ENCODE measurements at places on chromosomes 4 and X.

DNA sequence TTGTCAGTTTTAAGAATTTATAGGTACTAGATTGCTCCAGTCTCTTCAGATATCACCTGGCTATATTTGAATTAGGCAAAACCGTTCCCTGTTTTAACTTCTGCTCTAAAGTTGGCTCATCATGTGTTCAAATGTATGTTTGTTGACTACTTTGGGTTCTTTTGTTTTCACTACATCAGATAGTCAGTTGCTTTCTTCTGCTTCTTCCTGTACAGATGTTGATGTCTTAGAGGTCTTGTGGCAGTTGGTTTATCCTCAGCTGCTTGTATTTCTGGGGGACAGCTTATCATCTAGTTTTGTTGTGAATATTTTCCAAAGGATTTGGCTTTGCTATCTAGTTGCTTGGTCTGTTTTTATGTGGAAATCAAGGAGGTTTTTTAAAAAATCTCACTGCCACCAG is 28.0 kb downstream of the TBC1D19 start:
- DNase-seq: no peak

DNA sequence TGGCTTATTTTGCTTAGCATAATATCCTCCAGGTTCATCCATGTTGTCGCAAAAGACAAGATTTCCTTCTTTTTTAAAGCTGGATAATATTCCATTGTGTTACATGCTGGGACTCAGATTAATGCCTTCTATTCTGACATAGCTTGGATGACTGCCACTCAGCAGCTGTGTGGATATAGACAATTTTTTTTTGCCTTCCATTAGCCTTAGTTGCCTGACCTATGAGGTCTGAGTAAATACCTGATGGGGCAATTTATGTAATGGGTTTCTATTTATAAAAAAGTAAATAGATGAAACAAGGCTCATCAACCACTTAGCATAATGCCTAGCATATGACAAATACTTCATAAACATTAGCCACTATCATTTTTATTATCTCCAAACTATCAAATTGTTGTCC is 515.4 kb downstream of the ZNF674 start:
- no peak for DNase-seq

DNA sequence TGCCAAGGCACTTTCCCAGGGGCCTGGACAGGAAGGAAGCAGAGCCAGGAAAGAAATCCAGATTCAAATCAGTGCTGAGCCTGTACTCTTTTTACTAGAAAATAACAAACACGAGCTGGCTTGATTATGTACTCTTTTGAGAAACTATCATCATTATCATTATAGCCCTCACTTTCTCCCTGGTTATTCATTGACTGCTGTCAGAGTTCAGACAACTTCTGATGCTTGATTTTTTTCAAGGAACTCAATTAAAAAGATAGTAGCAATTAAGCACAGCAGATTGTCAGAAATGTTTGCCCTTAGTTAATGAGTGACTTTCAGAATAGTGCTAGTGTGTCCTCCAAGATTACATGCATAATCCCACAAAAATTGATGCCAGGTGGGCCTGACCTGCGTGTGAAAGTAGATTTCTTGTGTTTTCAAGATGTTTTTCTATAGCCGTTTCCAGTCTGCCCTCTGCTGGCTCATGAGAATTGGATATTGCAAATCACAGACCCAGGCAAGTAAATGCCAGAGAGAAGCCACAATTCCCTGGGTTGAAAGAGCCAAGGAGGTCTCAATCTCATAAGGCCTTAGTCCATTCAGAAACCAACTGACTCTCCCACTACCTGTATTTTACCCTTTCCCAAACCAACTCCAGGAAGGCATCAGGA is 14.3 kb upstream of the PNPLA4 start:
- no peak for DNase-seq

DNA sequence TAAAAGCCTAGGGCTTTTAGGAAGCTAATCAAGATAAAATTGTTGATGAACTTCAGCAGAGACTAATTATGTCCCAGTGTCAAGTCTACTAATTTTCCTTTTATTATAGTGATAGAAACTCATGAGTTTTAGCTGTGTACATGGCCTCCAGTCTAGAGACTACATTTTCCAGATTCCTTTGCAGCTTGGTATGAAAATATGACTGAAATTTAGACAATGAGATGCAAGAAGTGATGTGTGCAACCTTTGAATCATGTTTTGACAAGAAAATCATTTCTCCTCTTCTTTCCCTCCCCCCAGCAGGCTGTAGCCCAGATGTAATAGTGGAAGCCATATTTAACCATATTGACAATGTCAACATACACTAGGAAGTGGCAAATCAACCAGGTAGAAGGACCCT is 30.3 kb upstream of the IL13RA2 start:
- no peak for DNase-seq

- DNase-seq: no peak
Measured at GRCh38 chrX:920234-920799, 289.7 kb downstream of the SHOX start.

- no peak for DNase-seq
Measured at GRCh38 chr4:14167876-14168510, 540.5 kb upstream of the BOD1L1 start.

- no peak for DNase-seq
Measured at GRCh38 chrX:74461384-74461783, 40.1 kb downstream of the SLC16A2 start.

GRCh38 chr4:152109531-152110509 is 349.0 kb upstream of the GATB start:
- no peak for DNase-seq

- DNase-seq: no peak
Measured at GRCh38 chr4:156643826-156644225, 327.8 kb downstream of the PDGFC start.

GRCh38 chr4:155914782-155915181 is 11.3 kb downstream of the TDO2 start:
- DNase-seq: no peak

DNA sequence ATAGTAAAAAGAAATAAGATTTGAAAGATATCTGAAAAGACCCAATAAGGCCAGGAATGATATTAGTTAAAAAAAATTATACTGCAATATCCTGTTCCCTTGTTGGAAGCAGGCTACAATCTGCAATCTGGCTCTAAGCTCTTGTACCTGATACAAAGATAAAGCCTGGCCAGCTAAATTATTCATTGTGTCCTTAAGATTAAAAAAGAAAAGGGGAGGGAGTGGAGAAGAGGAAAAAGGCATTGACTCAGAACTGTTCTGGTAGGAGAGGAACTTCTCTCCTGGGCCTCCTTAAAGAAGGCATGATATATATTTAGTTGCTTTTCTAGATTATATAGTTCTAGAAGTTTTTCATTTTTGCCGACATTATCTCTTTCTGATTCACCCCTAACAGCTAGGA is 46.7 kb downstream of the IRF2 start:
- no peak for DNase-seq

DNA sequence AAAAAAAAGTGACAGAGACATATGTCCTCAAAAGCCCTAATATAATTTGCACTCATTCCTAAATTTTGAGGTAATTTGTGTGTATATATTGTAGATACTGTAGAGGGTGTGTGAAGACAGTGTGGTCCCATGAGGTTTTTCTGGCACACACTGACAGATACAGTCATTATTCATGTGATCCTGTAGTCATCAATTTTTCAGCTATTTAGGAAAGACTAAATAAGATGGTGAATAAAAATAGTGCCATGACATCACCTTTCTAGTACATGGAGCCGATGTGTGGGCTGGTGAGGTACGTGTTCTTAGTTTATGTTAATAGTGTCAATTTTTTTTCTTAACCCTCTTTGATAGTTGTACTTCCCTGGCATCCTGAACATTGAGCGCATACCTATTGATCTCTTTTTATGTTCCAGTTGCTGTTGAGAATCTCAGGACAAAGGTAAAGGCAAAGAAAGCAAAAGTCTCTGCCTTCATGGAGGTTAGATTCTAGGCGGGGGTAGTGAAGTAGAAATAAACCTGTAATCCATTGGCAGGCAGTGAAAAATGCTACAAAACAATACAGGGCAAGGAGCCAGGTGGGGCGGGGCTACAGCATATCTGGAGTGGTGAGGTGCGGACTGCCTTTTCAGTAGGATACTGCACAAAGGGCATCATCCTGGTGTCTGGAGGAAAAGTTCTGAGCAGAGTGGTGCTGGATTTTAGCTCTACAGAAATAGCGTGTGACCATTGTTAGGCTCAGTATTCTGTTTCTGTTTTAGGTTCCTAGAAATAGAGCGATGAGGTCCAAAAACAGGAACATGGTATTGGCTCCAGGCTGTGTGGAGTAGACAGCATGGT is 93.8 kb downstream of the ARHGAP10 start:
- no peak for DNase-seq

DNA sequence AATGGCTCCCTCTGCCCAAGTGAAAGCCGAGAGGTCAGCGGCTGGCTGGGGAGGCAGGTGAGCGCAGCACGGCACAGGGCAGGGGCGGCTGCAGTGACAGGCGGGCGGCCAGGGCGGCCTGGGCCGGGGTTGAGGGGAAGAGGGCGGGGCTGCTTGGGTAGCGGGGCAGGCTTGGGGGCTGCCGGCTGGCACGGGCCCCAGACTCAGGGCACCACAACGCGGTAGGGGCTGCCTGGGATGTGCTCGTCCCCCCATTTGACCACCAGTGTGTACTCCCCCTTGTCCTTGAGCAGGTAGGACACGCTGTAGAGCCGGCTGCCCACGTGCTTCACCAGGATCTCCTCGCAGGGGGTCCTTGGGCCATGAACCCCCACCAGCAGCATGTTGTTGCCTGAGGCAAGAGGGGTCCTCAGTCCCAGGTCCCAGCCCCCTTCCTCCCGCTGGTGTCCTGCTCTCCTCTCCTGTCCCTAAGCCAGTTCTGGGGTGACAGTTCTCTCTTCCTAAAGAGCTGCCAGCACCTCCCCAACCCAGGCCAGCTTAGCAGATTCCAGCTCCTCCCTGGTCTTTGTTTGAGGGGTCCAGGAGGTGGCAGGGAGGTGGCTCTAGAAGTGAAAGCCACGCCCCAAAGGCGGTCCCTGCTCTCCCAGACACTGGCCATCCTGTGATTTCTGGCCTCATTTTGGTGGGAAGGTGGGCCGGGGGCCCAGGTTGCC is 25.6 kb downstream of the FLNA start:
- no peak for DNase-seq

- DNase-seq: peak; percentile 58
Measured at GRCh38 chrX:11533199-11533651, 132.5 kb downstream of the ARHGAP6 start.

GRCh38 chr4:183256343-183256742 is 63.7 kb downstream of the CLDN22 start:
- DNase-seq: no peak

DNA sequence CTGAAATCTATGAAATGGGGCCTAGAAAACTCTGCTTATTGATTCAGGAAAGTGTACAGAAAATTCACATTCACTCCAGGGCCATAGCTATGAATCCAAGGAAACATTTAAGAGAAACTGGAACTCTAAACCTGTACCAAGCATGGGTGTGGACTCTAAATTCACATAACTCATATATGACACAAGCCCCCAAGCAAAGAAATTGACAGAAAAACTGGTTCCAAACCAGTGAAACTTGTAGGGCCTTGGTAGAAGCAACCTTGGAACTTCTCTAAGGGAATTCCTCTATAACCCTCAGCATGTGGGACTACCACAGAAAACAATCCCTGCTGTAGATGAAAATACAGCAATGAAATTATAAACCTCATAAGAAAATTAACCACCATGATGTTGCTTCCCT is 106.6 kb upstream of the NRK start:
- no peak for DNase-seq

DNA sequence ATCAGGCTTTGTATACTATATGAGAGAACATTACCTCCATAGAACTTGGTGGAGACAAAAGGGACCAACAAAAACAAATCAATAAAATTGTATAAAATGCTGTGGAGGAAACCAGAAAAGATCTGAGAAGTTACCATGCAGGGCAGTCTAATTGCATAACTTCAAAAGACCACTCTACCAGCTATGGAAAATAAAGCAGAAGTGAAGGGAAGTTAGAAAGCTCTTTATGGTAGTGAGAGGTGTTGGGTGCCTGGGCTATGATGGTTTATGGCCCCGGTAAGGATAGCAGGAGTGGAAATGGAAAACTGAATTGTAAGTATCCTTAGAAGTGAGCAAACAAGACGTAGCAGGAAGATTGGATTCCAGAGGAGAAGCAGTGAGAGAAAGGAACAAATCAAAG is 3.1 kb downstream of the TMEM184C start:
- no peak for DNase-seq

GRCh38 chr4:13701937-13702446 is 74.5 kb upstream of the BOD1L1 start:
- no peak for DNase-seq

GRCh38 chr4:36734334-36734733 is 452.9 kb downstream of the DTHD1 start:
- DNase-seq: no peak

DNA sequence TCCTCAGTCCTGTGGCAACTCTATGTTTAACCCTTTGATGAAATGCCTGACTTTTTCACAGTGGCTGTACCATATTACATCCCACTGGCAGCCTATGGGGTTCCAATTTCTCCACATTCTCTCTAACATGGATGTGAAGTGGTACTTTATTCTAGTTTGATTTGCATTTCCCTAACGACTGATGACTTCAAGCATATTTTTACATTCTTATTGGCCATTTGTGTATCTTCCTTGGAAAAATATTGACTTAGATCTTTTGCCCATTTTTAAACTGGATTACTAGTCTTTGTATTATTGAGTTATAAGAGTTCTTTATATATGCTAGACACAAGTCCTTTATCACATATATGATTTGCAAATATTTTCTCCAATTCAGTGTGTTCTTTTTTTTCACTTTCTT is 2.1 kb upstream of the RAB39B start:
- DNase-seq: no peak

GRCh38 chrX:95435198-95435597 is 1249.4 kb upstream of the DIAPH2 start:
- DNase-seq: no peak

GRCh38 chr4:94798808-94799207 is 41.1 kb downstream of the BMPR1B start:
- DNase-seq: no peak

GRCh38 chr4:128287141-128287870 is at the start of gene PGRMC2:
Gene PGRMC2, minus strand, starts transcription at chr4:128287813. Its CDS starts 23 bp downstream, at chr4:128287790.
- DNase-seq: no peak

GRCh38 chrX:119687661-119688413 is 5.1 kb downstream of the SEPTIN6 start:
- DNase-seq: no peak

DNA sequence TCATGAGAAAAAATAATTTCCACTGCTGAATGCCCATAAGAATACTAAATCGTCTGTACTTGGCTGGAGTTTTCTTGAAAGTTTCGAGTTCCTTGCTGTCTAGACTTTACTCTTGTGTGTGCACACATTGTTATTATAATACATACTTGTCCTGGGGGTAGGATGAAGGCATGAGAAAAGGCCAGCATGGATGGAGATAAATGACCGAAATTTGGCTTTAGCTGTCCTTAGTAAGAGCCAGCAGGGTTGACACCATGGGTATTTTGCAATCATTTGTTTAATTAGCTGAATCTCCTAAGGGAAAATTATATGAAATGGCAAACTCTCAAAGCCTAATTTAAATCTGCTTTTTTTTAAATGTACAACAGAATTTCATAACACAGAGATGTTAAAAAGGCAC is 641.6 kb downstream of the ADGRL3 start:
- DNase-seq: no peak

DNA sequence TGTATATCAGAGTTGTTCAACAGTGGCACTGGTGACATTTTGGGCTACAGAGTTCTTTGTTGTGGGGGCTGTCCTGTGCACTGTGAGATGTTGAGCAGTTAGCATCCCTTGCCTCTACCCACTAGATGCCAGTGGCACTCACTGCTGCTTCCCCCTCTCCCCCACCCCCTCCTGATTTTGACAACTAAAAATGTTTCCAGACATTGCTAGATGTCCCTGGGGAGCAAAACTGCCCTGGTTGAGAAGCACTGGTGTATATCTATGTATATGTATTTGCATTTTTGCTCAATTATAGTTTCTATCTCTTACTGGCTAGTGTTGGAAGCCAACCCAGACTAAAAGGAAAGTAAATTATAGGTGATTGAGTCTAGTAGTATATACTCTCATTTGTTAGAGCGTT is 2.4 kb downstream of the TMEM131L start:
- no peak for DNase-seq
